ENCODE measurements at places on chromosomes 16 and 17.

DNA sequence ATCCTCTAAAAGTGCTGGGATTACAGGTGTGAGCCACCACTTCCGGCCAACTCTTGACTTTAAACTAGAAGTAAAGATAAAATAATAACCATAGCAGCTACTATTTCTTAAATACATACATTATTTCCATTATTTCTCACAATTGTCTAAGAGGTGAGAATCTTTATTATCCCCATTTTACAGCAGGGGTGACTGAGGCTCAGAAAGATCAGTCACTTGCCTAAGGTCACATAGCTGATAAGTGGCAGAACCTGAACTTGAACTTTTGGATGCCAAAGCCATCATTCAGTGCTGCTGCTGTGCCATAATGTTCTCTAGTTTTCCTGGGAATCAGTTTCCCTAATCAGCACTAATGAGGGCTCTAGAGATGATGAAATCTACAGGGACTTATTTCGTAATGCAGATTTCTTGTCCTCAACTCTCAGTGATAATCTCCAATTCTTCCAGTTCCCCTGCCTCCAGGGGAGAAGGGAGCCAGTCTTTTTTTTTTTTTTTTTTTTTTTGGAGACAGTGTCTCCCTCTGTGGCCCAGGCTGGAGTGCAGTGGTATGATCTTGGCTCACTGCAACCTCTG lies 25.2 kb upstream of the GPRC5B start:
- DNase-seq, result no peak

GRCh38 chr16:57537581-57538234 lies 1.3 kb upstream of the CCDC102A start:
- DNase-seq, result no peak

GRCh38 chr16:4350365-4350786 lies 745 bp downstream of the PAM16 start:
- DNase-seq, result no peak

DNA sequence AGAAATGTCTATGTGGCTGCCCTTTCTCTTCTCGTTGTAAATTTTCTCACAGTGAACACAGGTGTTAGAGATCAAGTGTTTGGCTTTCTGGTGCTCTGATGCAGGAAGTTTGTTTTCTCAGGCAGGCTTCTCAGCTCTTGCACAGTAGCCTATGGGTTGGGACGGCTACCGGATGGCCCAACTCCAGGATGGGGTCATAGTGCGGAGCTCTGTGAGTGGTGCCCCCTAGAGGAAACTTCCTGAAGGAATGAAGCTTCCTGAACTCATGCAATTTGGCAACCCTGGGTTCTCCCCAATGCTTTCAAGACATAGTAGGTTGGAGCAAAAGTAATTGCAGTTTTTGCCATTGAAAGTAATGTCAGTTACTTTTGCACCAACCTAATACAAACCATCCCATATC lies 407.5 kb upstream of the HSBP1 start:
- no peak for DNase-seq

GRCh38 chr17:34375426-34375997 lies 12.5 kb upstream of the CCL1 start:
- no peak for DNase-seq

DNA sequence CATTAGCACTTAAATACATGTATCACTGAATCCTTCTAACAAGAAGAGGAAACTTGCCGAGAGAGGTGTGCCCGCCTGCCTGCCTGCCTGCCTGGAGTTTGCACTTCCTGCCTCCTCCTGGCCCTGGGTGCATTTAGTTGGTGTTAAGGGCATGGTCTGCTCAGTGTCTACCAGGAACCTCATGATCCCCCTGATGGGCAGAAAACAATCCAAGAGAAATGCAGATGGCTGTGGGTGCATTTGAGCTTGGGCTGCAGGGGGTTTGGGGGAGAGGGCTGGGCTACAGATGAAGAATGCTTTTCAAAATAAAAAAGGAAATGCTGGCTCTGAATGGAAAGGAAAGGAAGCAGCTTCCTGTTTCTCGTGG lies 10.1 kb downstream of the KSR1 start:
- DNase-seq, result no peak

- DNase-seq, result no peak
Measured at GRCh38 chr17:80647746-80648145, 103.1 kb downstream of the RPTOR start.

All from left ventricle myocardium inferior (tissue), 1 donor.